Endothelial cell of coronary artery (primary cell): ENCODE measurements at places on chromosomes 5 and 9. TPM values are rescaled to one million over a fixed set of nuclear protein-coding genes. Genes with fewer than 3 reads are reported as not detected.

NRG2 gene
- 0.66 and 2.1 TPM in 2 replicates for total RNA-seq

SPATA31A5 gene
- total RNA-seq, result not detected in 2 replicates

NTNG2 gene
- total RNA-seq, result 0.28 and 0.54 TPM in 2 replicates

PDE6A gene
- under 0.01 TPM in 1 of 2 replicates, not detected in the other for total RNA-seq
